Amygdala (tissue), 56 donors: ENCODE measurements at places on chromosomes 12 and 14.
A peak's percentile ranks its signal among the peaks of the same experiment; 100 is the strongest.

- no peak for DNase-seq
Observed at GRCh38 chr12:113461666-113462065, 10.0 kb downstream of the LHX5 start.

DNA sequence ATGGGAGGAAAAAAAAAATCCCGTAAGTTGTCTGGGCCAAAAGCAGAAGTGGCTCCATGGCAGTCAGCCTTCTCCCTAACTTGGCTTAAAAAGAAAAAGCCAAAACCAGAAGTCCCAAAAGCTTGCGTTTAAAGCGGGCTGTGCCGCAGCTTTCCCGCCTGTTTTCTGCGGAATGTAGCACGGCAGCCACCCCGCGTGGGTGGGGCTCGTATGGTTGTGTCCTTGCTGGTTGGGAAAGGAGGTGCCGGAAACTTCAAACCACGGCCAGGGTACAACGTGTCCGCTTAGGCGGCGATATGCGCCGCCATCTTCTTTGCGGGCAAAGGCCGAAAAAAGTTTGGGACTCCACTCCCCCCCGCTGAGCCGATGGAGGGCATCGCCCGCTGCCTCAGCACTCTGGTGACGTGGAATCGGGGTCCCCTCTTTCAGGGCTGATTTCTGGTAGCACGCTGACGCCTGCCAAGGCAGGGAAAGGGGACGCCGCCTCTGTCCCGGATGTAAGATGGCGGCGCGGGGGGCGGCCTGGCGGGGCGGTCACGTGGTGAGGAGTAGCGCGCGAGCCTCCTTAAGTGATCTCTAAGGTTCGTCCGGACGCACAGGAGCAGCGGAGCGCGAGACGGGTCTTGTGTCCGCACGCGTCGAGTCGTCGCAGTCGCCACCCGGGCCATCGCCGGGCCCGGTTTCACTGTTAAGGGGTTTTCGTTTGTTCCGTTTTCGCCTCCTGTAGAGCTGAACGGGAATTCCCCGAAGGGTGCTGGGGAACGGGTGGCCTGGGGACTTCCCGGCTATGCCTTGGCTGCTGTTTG, 135.8 kb downstream of the MON2 start:
- peak; percentile 87 for DNase-seq

GRCh38 chr12:26227361-26227745, 32.0 kb downstream of the SSPN start:
- no peak for DNase-seq

DNA sequence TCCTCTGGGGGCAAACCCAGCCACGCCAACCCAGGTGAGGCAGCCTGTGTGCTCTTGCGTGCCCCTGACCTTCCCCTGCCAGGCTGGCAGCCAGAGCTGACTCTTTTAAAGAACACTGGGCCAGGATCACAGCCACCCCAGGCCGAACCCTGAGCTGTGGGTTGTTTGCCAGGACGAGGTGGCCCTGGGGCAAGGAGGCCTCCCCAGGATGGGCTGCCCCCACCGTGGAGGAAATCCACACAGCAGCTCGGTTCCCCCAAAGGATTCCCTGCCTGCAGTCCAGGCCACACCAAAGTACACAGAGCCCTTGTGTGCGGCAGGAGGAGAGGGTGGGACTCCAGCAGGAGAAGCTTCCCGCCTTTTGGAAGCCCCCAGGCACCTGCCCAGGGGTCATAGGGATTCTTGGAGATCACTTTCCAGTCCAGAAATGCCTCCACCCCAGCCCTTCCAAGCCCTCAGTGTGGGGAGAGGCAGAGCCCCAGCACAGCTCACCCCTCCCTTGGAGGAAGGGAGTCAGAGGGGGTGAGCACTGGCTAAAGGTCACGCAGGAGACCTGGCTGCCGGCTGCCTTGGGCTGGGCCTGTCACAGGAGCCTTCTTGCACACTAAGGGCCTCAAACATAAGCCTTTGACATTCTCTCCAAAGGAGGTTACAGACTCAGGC, 115.6 kb downstream of the CALM1 start:
- DNase-seq, result no peak

GRCh38 chr12:4288296-4289131, 15.0 kb downstream of the CCND2 start:
- no peak for DNase-seq

GRCh38 chr14:92563359-92563758, 49.8 kb downstream of the RIN3 start:
- DNase-seq, result no peak

DNA sequence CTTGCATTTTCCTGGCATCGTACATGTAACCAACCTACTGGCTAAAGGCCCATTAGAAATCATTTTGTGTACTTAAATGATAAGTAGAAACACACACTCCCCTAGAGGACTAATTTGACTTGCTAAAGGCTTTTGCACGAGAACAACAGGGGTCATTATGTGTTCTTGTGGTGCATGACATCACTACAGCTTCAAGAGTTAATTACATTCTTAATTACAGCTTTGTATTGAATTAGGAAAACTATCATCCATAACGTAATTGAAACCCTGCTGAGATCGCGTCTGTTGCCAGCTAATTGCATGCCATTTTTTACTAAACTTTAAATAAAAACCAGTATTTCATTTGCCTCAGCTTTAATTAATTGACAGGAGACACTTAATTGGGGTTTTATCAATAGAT, 51.4 kb downstream of the TMEM132C start:
- DNase-seq, result no peak

DNA sequence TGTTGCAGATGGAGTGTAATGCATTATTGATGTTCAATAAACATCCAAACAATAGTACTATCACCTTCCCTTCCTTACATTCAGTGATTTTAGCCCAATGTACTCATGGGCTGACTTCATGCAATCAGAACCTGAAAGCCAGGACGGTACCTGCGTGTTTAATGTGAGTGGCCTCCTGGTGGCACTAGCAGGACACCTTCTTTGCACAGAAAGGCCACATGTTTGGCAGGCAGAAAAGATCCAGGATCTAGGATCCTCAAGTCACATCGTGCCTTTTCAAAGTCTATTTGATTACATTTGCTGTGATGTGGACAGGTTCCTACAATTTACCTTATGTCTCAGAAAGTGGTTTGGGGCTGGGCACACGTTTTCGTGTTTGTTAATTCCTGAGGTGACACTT, 82.9 kb downstream of the NEDD1 start:
- no peak for DNase-seq

DNA sequence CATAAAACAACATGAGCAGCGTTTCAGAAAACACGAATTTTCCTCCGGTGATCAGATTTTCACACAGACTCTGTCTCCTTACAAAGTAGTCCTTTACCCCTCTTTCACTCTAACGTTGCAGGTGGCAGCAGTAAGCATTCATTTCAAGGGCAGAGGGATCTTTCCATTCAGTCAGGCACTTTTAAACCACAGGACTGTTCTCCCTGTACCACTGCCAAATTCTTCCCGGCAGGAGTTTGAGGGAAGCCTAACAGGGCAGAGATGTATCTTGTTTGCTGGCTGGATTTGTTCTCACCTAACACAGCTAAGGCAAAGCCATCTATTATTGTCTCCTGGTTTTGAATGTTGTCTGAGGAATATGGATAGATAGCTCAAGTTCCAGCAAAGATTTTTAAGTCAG, 1187.3 kb upstream of the SEL1L start:
- DNase-seq, result no peak

GRCh38 chr14:45679853-45680252, 426.9 kb upstream of the MIS18BP1 start:
- no peak for DNase-seq

DNA sequence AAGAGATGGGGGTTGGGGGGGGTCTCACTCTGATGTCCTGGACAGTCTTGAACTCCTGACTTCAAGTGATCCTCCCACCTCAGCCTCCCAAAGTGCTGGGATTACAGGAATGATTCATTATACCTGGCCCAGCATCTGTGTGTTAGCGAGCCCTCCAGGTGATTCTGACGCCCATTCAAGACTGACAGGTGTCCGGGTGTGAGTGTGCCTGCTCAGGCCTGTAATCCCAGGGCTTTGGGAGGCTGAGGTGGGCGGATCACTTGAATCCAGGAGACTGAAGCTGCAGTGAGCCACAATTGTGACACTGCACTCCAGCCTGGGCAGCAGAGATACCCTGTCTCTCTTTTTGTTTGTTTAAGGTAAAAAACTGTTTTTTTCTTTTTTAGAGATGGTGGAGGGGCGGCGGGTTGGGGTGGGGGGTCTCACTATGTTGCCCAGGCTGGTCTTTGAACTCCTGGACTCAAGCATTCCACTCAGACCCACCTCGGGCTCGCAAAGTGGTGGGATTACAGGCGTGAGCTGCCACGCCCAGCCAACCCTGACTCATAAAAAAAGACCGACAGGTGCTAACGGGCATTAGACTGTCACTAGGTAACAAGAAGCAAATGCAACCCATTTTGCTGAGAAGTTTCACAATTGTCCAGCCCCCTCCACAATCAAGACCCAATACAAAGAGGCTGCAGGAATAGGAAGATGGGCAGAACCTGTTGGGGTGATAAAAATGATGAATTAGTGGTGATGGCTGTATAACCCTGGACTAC, 4.7 kb downstream of the VSIG10 start:
- no peak for DNase-seq

DNA sequence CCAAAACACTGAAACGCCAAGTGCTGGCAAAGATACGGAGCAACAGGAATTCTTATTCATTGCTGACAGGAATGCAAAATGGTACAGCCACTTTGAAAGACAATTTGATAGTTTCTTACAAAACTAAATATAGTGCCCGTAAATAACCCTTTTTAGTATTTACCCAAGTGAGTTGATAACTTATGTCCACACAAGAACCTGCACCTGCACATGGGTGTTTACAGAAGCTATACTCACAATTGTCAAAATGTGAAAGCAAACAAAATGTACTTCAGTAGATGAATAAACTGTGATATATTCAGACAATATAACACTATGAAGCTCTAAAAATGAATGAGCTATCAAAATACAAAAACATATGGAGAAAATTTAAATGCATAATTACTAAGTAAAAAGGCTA, 86.6 kb downstream of the ATXN7L3B start:
- no peak for DNase-seq

DNA sequence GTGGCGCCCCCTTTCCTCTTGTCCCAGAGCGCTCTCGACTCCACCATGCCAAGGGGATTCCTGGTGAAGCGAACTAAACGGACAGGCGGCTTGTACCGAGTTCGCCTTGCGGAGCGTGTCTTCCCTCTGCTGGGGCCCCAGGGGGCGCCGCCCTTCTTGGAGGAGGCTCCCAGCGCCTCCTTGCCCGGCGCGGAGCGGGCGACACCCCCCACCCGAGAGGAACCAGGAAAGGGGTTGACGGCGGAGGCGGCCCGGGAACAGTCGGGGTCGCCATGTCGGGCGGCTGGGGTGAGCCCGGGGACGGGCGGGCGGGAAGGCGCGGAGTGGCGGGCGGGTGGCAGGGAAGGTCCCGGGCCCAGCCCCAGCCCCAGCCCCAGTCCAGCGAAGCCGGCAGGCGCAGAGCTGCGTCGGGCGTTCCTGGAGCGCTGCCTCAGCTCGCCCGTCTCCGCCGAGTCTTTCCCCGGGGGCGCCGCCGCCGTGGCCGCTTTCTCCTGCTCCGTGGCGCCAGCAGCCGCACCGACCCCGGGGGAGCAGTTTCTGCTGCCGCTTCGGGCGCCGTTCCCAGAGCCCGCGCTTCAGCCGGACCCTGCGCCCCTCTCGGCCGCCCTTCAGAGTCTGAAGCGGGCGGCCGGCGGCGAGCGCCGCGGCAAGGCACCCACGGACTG, 376 bp downstream of the INSM2 start:
- no peak for DNase-seq

- no peak for DNase-seq
Observed at GRCh38 chr12:12376646-12377448, 20.0 kb downstream of the BORCS5 start.

DNA sequence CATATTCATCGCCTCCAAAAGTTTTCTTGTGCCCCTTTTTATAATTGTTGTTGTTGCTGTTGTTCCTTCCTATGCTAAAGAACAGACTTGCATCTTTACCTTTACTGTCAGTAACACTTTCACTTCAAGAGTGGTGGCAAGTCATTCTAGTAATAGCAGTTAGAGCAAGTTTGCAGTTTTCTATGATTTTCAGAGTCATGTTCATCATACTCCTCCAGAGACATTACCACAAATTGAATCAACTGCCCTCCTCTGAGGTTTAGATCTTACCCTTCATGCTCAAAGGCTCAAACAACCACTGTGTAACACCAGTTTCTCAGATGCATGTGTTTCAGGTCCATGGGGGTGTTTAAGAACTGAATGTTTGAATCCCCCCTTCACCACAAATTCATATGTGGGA, 763.4 kb downstream of the LRFN5 start:
- no peak for DNase-seq

DNA sequence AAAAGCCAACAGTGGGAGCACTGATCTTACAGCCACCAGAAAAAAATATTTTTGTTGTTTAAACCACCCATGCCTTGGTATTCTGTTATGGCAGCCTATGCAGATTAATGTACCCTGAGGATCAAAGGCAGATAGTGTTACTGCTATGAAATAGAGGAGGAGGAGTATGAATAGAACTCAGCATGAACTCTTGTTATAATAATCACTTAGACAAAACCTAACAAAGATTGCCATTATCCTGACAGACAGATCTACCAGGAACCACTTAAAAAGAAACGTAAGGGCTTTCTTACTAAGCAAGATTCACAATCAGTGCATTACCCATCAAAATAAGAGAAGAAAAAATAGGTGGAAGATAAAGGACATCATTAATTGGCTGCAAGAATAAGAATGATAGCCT, 558.3 kb downstream of the GALC start:
- DNase-seq, result no peak

GRCh38 chr14:77071938-77072388, 26.1 kb upstream of the CIPC start:
- no peak for DNase-seq

GRCh38 chr12:95653771-95654546, 102.7 kb upstream of the USP44 start:
- no peak for DNase-seq

- DNase-seq, result no peak
Observed at GRCh38 chr12:19125325-19125724, 4.2 kb upstream of the PLEKHA5 start.

DNA sequence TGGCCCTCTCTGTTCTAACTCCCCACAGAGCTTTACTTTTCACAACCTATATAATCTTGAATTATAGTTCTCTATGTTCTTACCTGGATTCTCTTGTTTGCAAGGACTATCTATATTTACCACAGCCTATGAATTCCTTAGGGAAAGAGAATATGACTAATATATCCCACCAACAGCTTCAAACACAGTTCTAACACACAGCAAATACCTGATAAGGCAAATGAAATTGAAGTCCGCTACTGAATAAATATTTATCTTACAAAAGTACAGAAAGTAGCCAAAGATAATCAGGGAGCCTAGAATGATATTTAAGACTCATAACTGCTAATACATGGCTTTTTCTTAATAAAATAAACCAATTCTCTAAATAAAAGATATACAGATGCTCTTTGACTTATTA, 165.1 kb downstream of the C12orf42 start:
- DNase-seq, result no peak

DNA sequence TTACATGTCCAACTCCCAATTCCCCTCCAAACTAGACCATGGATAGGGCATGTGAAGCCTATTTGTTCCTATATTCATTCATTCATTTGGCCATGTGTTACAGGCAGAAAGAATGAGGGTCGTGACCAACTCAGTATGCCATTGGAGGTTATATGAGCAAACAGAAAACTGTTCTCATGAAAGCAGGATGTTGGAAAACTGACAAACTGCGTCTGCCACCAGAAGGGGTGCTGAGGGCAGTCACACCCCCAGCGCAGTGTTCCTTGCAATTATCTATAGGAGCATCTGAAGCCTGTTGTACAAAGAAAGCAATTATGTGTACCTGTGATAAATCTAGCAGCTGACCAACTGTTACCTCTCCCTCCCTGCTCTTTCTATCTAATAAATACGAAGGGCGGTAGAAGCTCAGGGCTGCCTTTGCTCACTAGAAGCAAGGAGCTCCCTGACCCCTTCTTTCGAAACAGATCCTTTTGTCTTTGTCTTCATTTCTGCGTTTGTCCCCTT, 21.1 kb downstream of the ENTPD5 start:
- no peak for DNase-seq

- DNase-seq, result no peak
Observed at GRCh38 chr14:77281852-77282410, 10.9 kb upstream of the NGB start.
